Bronchus fibroblast of lung (primary cell): ENCODE measurements at places on chromosomes 16 and 17. TPM values are rescaled to one million over a fixed set of nuclear protein-coding genes. Genes with fewer than 3 reads are reported as not detected.

TEX19 gene
- not detected in 2 replicates for total RNA-seq

MRM1 gene
- 6.5 and 9.4 TPM in 2 replicates for total RNA-seq

AGRP gene
- total RNA-seq: not detected in 2 replicates

ZDHHC7 gene
- total RNA-seq: 67.0 and 77.5 TPM in 2 replicates

HOXB5 gene
- total RNA-seq: 12.3 and 15.8 TPM in 2 replicates

TMEM235 gene
- total RNA-seq: not detected in 2 replicates

HOXB1 gene
- total RNA-seq: not detected in 2 replicates

TOP2A gene
- 107 and 127 TPM in 2 replicates for total RNA-seq

FLOT2 gene
- 45.0 and 45.7 TPM in 2 replicates for total RNA-seq

C17orf67 gene
- 1.0 and 1.3 TPM in 2 replicates for total RNA-seq

SKAP1 gene
- total RNA-seq: not detected in 2 replicates
